ENCODE measurements at places on chromosomes 3 and 15.

GRCh38 chr3:105967117-105967516, 98.3 kb upstream of the CBLB start:
- DNase-seq, result no peak

DNA sequence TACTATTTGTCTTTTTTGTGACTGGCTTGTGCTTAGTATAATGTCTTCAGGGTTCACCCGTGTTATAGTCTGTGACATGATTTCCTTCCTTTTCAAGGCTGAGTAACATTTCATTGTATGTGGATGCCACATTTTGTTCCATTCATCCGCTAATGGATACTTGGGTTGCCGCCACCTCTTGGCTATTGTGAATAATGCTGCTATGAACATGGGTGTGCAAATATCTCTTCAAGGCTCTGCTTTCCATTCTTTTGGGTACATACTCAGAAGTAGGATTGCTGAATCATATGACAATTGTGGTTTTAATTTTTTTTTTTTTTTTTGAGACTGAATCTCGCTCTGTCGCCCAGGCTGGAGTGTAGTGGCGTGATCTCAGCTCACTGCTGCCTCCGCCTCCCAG, 15.4 kb downstream of the CRTC3 start:
- no peak for DNase-seq

- peak; percentile 1 for DNase-seq
Measured at GRCh38 chr15:36501063-36501678, 78.3 kb upstream of the CDIN1 start.

- DNase-seq, result no peak
Measured at GRCh38 chr3:156448300-156448699, 106.6 kb downstream of the SSR3 start.

DNA sequence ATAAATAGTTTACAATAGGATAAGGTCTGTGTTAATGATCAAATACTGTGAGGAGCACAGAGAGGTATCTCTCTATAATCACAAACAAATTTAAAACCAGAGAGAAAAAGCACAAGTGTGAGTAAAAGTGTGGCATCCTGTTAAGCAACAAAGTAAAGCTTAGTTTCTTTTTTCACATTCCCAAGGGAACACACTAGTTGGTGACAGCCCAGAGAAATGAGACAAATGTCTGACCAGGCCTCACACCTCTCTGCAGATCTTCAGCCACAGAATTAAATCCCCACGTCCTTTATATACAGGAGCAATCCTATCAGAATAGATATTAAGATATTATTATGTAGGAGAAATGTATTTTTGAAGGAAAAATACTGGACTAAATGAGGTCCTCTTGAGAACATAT, 2.7 kb downstream of the FBN1 start:
- no peak for DNase-seq

DNA sequence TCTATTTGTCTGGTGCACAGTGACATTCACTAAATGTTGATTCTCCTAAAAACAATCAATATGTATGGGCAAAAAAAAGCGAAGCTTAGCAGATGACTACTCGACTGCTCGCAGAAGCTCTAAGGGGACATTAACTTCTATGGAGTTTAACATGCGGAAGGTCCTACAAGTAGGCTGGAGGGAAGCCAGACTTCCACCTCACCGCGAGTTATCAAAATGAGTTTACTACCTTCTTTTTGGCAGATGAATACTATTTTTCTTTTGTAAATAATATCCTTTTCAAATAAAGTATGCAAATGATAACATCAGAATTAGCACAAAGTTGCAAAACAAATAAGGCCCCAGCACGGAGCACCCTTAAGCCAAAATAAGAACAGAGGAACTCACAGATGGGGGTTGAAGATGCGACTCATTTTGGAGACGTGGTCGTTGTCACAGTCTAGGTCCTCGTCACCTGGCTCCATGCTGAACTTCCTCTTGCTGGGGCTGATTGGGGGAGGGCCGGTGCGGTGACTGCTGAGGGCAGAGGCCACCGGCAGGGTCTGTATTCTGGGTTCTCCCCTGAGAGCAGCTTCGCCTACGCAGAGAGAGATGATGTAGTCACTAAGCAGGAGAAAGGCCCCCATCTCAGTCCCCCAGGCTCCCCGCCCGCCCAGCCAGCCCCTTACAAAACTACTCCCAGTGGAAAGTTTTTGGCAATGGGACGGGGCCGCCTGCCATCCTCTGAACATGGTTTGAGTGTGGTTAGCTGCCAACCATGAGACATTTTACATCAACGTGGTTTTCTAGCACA, 42.1 kb downstream of the VGLL4 start:
- no peak for DNase-seq

DNA sequence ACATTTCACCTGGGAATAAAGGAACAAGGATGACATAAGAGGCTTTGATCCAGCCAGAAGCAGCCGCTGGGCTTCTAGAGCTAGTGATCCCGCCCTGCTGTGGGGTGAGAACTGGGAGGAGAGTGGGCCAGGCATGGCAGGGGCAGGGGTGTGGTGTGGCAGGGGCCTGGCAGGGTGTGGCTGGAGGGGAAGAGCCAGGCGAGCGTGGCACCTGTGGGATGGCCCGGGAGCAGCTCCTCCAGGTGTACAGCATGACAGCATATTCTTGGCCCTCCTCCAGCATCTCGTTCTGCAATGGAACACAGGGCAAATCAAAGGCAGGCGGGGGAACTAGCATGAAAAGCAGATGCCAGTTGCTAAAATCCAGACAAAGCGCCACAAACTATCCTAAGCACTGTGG, 35.5 kb downstream of the CYFIP1 start:
- DNase-seq, result no peak

DNA sequence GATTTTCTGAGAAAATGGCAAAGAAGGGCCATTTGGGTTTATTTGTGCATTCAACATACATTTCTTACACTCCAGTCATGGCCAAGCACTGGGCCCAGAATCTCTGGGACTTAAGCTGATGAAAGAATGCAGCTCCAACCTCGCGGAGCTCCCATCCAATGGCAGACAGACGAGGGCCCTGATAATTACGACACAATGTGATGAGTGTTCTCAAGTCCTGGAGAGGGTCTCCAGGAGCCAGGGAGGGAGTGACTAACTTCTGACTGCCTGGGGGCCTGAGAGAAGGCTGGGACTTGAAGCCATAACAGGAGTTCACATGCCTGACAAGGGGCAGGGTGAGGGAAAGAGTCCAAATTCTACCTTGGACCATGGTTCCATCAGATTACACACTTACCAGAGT, 42.6 kb upstream of the BNC1 start:
- no peak for DNase-seq

- DNase-seq, result no peak
Measured at GRCh38 chr15:51335538-51336410, 2.6 kb downstream of the CYP19A1 start.

- DNase-seq, result no peak
Measured at GRCh38 chr3:142459096-142459495, 11.3 kb upstream of the XRN1 start.

DNA sequence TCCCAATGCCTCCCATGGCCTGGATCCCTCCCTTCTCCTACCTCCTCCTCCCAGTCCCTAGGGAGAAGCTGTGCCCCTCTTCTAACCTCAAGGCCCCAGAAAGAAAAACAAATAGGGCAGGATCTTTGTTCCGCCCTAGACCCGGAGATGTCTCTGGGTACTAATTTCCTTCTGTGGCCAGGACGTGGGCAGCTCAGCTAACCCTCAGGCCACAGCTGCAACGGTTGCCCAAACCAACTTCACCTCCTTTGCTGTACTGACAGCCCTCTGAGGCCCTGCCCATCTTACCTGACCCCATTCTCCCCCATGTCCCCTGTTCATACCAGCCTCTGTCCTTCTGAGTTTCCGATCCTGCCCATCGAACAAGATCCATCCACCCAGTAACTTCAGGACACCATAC, 70.7 kb downstream of the SRGAP3 start:
- no peak for DNase-seq

DNA sequence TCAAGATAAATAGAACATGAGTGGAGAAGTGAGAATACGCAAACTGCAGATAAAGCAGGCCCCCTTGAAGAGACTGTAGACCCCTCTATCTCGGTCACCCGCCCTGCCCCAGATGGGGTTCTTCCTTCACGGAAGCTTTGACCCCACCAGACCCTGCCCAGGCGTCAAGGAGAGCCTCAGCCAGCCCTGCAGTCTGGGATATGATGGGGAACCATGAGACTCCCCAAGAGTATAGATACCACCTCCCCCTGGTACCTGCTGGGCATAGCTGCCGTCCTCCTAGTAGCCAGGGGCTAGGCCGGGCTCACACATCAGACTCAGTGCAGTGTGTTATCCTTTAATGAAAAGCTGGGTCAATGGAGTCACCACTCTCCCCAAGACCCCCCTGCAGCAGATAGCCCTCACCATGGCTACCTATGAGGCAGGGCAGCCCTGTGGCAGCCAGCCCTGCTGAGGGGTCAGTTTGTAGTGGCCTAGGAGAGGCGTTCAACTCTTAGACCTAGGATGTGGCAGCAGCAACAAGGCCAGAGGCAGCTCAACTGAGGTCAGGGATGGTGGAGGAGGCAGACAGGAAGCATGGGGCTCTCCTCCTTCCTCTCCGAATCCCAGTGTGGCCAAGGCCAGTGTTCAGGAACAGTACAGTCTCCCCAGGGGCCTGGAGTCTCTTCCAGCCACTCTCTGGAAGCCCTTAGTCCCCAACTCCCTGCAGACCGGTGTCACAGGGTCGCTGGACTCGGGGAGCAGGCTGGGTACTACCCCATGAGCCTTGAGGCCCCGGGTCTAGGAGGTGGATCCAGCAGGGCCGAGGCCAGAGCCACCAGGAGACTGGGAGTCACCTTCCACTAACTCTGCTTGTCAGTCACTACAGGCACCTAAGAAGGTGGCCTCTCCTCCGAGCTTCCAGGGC, 26.1 kb downstream of the PLXNB1 start:
- no peak for DNase-seq

- no peak for DNase-seq
Measured at GRCh38 chr3:52433328-52433995, 11.4 kb downstream of the SEMA3G start.

DNA sequence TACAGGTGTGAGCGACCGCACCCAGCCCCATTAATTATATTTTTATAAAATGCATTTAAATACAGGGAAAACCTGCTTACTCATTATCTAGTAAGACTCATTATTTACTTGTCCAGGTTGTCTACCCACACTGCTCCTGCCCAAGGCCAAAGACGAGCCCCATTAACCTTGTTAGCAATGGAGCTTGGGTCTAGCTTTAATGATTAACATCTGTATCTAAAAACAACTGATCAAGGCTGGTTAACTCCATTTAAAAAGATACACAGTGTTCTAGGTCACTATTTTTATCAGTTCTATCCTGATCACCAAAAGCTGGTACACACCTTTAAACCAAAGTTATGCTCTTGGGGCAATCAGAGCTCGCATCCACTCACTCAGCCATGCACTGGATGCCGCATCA, 10.4 kb upstream of the NCKIPSD start:
- DNase-seq, result no peak

GRCh38 chr3:16147220-16147994, 27.1 kb upstream of the GALNT15 start:
- DNase-seq, result no peak

DNA sequence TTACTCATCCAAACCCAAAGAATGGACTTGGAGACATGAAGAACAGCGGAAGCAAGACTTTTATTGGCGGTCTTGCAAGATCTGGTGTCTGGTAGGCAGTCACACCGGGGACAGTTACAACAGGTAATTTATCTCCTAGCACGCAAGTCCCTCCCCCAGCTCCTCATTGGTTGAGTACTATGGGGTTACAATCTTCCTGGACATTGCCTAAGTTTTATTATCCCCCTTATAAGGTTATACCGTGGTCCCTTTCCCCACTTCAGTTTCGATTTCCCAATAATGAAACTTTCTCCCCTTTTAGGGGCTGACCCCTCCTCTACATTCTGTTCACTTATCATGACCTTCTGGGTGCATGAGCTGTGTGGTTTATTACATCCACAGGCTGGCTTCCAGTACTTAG, 18.7 kb downstream of the ARL8B start:
- DNase-seq, result no peak

GRCh38 chr3:171994646-171995428, 44.5 kb upstream of the FNDC3B start:
- DNase-seq, result no peak

DNA sequence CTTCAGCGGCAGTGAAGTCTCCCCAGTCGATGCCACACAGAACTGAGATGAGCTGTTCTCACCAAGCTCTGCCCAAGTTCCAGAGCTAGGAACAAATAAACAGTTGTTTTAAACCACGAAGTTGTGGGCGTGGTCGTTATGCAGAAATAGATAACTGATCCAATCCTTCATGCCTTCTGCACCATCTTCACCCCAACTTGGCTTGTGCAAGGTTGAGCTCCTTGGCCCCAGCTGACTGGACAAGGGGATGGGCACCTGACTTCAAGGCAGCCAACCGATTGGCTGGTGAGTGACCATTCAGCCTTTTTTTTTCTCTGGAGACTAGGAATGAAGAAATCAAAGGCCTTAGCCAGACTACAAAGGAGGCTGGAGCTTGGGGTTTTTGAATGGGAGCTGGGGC, 23.9 kb downstream of the LINGO1 start:
- DNase-seq, result no peak

DNA sequence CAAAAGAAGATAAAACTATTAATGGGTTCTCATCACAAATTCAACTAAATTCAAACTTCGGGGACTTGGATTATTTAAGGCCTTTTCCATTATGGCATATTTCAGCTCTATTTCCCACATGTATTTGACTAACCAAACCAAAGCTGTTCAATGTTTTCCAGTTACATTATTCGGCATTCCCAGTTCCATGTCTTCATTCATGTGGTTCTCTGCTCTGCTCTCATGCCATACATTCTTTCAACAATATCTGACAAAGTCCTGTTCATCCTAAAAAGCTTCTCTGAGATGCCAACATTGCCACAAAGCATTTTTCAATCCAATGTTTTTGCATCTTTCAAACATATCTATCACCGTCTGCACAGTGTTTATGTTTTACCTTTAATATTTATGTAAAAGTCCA, 141.4 kb downstream of the GREM1 start:
- DNase-seq, result no peak

DNA sequence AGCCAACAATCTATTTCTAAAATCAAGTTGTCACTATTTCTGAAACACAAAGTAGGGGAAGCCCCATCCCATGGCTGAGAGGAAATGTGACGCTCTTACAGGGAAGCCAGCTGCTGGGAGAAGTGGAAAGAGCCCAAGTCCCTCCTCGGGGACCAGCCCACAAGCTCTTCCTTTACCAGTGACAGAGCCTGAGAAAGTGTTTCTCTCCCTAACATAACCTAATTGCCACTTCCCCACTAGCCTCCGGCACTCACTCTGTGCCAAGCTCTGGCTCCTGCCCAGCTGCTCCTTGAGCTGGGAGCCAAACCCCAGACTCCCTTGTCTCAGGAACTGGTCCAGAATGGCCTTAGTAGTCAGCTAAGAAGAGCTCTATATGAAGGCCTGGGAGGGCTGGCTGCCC, 42.9 kb downstream of the TNFAIP8L3 start:
- no peak for DNase-seq

- DNase-seq, result no peak
Measured at GRCh38 chr3:37897763-37898162, 36.1 kb downstream of the CTDSPL start.

- DNase-seq, result no peak
Measured at GRCh38 chr3:45026957-45027356, 854 bp downstream of the CLEC3B start.

Data from stimulated activated CD4-positive, alpha-beta T cell treated with anti-CD3 and anti-CD28 coated beads, TNF-alpha, amount 100 ng/mL, for 24 hours (primary cell).